HFFc6 (cell line): ENCODE measurements at places on chromosomes 1 and 21. TPM values are rescaled to one million over a fixed set of nuclear protein-coding genes. Genes with fewer than 3 reads are reported as not detected.

The AIM2 gene
- not detected in 3 replicates for total RNA-seq

The CD247 gene
- total RNA-seq: not detected in 2 replicates

The ITGB2 gene
- 0.29 TPM in 1 of 2 replicates, not detected in the other for total RNA-seq

The DCST2 gene
- 0.08 TPM in 1 of 3 replicates, not detected in the others for total RNA-seq

The TMEM81 gene
- 2.0 to 2.5 TPM (median 2.3 TPM) in 3 replicates for total RNA-seq

The PUM1 gene
- 88.9 to 96.0 TPM (median 91.2 TPM) in 3 replicates for total RNA-seq

The SLC50A1 gene
- 23.5 and 35.6 TPM in 2 replicates for total RNA-seq

The PLA2G2F gene
- total RNA-seq: not detected in 3 replicates

The TEX38 gene
- total RNA-seq: not detected in 3 replicates

The GCSAML gene
- total RNA-seq: not detected in 3 replicates

The COL11A1 gene
- 145 and 356 TPM in 2 replicates for total RNA-seq

The AADACL3 gene
- not detected in 3 replicates for total RNA-seq

The DNM3 gene
- 0.38 to 0.56 TPM (median 0.48 TPM) in 3 replicates for total RNA-seq

The IGSF5 gene
- not detected in 3 replicates for total RNA-seq

The GJA5 gene
- 18.6 to 23.6 TPM (median 21.5 TPM) in 3 replicates for total RNA-seq

The ARHGEF16 gene
- not detected in 3 replicates for total RNA-seq

The CLCNKB gene
- not detected in 3 replicates for total RNA-seq

The STYXL2 gene
- total RNA-seq: not detected in 3 replicates

The TCHHL1 gene
- total RNA-seq: not detected in 3 replicates

The MAP3K7CL gene
- total RNA-seq: 5.9 to 11.3 TPM (median 9.9 TPM) in 3 replicates

The SV2A gene
- total RNA-seq: 16.1 to 27.0 TPM (median 17.2 TPM) in 3 replicates

The MACO1 gene
- total RNA-seq: 14.0 to 15.3 TPM (median 14.1 TPM) in 3 replicates

The MAN1C1 gene
- total RNA-seq: 0.05 to 0.14 TPM (median 0.06 TPM) in 3 replicates

The NUP210L gene
- total RNA-seq: not detected in 2 replicates

The KIF17 gene
- total RNA-seq: 5.7 to 7.1 TPM (median 6.2 TPM) in 3 replicates

The RUNX3 gene
- not detected in 3 replicates for total RNA-seq

The P3R3URF gene
- total RNA-seq: not detected in 3 replicates

The SLC2A5 gene
- 0.42 TPM in 1 of 2 replicates, not detected in the other for total RNA-seq

The SPATA1 gene
- total RNA-seq: 0.33 to 1.5 TPM (median 1.00 TPM) in 3 replicates

The GFI1 gene
- total RNA-seq: 0.13 and 0.28 TPM in 2 replicates

The C8B gene
- not detected in 3 replicates for total RNA-seq

The SYNC gene
- total RNA-seq: 38.1 to 48.7 TPM (median 43.6 TPM) in 3 replicates
